ENCODE measurements at places on chromosomes 7 and 10.

- DNase-seq, result no peak
Observed at GRCh38 chr10:69738071-69738470, 63.6 kb upstream of the COL13A1 start.

GRCh38 chr10:131355881-131356280, 44.4 kb upstream of the TCERG1L start:
- DNase-seq, result no peak

GRCh38 chr7:136138991-136139390, 161.8 kb upstream of the MTPN start:
- no peak for DNase-seq

GRCh38 chr7:37251222-37251621, 197.4 kb downstream of the ELMO1 start:
- DNase-seq, result no peak

DNA sequence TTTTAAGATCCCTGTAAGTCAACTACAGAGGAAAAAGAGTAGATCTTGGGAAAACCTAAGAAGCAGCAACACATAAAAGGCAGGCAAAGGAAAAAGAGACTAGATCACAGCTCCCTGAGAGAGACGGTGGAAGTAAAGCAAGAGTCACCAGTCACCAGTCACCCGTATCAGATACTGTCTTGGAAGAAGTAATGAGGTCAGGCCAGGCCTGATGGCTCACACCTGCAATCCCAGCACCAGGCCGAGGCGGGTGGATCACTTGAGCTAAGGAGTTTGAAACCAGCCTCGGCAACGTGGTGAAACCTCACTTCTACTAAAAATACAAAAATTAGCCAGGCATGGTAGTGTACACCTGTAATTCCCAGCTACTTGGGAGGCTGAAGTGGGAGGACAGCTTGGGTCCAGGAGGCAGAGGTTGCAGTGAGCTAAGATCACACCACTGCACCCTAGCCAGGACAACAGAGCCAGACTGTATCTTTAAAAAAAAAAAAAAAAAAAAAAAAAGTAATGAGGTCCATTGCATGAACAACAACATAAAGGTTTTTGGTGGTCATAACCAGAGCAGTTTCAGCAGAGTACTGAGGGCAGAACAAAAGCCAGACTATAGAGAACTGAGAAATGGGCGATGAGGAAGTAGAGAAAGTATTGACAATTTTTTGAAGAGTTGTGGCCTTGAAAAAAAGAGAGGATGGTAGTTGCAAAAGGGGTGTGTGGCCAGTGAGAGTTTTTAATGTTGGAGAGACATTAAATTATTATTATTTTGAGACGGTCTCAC, 16.9 kb downstream of the ZNF713 start:
- DNase-seq, result no peak

GRCh38 chr7:43799605-43800004, 41.1 kb downstream of the BLVRA start:
- DNase-seq, result no peak

DNA sequence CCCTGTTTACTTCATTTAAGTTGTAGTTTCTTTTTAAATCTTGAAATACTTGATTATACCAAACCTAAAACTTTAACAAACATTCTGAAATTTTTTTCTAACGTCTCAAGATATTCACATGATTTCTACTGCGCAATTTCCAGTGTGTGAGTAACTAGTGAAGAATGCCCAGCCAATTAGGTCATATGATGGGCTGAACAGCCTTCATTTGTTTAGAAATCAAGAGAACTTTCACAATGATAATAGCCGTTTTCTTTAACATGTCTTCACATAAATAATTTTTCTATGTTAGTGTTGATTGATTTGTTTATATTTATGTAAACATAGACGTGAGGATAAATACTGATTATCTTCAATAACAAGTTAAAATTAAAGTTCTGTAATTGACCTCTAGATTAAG, 21.8 kb downstream of the STAM start:
- no peak for DNase-seq

GRCh38 chr10:15336211-15336610, 34.9 kb downstream of the FAM171A1 start:
- no peak for DNase-seq

DNA sequence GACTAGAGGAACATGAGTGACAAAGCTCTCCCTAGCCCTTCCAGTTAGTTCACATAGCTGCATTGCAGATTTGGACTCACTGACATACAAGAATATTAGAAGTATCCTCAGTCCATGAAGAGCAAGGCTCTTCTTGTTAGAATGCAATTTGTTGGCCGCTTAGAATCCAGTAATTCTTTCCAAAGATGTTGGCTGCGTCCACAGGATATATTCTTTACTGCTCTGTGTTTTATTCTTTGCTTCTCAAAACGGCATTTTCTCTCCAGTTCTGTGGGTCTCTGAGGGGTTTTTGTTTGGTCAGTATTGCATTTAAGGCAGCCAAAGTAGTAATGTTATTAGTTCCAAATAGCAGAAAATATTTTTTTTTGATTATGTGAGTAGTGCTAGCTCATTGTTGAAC, 588.6 kb downstream of the DNAJB9 start:
- DNase-seq, result no peak

DNA sequence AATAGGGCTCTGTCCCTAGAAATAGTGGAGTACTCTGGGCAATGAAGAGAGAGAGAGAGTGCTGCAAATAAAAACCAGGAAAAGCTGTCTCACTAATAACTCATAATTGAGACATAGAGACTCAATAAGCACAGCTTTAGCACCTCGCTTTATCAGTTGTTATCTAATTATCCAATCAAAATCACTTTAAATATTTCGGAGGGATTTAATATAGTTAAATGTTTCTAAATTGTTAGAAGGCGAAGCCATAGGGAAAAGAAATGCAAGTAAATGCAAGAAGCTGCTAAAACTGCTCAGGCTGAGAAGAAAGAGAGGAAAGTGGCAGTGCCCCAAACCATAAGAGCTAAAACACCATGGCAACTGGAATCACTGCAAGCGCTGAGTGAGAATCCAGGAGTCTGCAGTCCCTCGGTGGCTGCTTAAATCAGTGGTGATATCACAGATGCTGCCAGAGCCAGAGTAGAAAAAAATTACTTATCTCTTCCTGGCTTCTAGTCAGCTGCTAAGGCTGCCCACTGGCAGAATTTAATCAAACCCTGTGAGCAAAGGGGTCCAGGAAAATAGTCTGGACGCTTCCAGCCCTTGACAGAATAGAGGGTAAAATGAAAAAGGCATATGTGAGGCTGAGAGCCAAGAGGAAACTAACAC, 150.4 kb upstream of the CHRM2 start:
- DNase-seq, result no peak

DNA sequence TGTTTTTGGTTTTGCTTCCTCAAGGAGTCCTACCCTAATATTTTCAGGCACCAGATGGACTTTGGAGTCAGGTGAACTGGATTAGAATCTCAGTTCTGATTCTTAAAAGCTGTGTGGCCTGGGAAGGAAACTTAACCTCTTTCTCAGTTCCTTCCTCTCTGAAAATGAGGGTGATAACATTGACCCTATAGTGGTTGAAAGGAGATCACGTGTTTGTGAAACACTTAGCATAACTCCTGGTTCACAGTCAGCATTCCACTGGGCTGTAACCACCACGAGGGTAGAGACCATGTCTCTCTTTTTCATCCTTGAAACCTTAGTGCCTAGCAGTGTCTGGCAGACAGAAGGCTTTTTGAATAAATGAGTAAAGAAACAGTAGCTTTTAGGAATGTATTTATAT, 16.7 kb downstream of the LSMEM1 start:
- DNase-seq, result no peak

- no peak for DNase-seq
Observed at GRCh38 chr10:18797286-18797685, 138.1 kb downstream of the ARL5B start.

- no peak for DNase-seq
Observed at GRCh38 chr7:13240349-13240748, 552.9 kb downstream of the ARL4A start.

GRCh38 chr7:37505750-37506353, 57.2 kb upstream of the ELMO1 start:
- no peak for DNase-seq

DNA sequence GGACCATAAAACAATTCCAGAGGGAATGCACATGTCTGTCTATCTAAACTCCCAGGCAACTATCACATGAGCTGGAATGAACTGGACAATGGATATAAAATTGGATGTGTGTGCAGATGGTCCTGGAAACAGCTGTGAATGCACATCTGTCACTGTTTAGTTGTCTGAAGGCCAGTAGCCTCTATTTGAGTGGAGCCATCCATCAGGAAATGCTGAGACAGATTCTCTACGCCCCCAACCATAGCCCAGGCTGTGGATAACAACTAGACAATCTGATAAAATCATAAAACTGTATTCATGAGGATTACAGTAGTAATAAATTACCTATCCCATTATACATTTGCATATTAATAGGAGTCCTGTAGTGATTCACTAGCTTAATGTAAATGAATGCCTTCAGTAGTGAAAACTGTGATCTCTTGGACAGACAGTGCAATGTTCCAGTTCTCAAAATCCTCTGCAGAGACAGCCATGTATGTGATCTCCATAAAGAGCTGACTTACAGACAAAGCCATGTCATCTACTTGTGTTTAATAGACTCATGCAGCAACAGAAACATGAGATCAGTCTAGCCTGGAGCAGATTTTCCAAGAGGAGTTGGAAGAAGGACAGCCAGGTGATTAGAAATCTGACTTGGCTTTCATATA, 907.6 kb downstream of the KCNMA1 start:
- no peak for DNase-seq

DNA sequence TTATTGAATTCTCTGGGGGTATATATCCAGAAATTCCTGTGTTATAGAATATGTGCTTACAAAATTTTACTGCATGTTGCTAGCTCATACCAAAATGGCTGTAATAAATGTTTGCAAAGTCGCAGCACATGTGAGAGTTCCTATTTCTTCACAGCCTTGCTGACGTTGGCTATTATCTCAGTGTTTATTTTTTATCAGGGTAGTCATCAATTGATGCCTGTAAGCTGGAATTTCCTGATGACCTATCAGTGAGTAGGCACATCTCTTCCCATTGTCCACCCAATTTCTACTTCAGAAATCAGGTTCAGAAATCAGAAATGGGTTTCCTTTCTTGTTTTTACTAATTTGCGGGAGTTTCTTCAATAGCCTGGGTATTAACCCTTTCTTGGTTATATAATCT, 268.1 kb upstream of the FZD8 start:
- no peak for DNase-seq

- no peak for DNase-seq
Observed at GRCh38 chr7:89023877-89024276, 228.3 kb upstream of the TEX47 start.

GRCh38 chr7:20776214-20776911, 10.3 kb downstream of the SP8 start:
- no peak for DNase-seq

GRCh38 chr10:16799621-16800020, 17.6 kb downstream of the RSU1 start:
- DNase-seq, result no peak

GRCh38 chr7:45909561-45909960, 11.5 kb downstream of the IGFBP3 start:
- DNase-seq, result no peak

DNA sequence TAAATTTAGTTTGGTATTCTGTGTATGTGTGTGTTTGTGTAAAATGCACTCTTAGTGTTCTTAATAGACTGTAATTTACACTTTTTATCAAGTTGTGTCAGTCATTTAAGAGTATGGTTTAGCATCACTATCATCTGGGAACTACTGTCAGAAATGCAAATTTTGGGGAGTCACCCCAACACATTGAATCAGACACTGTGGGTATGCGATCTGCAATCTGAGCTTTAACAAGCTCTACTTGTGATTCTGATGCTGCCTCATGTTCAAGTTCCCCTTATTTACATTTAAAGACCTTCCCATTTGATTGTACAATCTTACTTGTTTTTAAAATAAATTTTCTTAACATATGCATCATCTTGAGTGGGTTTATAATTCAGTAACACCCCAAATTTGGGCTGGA, 218.1 kb upstream of the FOXP2 start:
- no peak for DNase-seq

DNA sequence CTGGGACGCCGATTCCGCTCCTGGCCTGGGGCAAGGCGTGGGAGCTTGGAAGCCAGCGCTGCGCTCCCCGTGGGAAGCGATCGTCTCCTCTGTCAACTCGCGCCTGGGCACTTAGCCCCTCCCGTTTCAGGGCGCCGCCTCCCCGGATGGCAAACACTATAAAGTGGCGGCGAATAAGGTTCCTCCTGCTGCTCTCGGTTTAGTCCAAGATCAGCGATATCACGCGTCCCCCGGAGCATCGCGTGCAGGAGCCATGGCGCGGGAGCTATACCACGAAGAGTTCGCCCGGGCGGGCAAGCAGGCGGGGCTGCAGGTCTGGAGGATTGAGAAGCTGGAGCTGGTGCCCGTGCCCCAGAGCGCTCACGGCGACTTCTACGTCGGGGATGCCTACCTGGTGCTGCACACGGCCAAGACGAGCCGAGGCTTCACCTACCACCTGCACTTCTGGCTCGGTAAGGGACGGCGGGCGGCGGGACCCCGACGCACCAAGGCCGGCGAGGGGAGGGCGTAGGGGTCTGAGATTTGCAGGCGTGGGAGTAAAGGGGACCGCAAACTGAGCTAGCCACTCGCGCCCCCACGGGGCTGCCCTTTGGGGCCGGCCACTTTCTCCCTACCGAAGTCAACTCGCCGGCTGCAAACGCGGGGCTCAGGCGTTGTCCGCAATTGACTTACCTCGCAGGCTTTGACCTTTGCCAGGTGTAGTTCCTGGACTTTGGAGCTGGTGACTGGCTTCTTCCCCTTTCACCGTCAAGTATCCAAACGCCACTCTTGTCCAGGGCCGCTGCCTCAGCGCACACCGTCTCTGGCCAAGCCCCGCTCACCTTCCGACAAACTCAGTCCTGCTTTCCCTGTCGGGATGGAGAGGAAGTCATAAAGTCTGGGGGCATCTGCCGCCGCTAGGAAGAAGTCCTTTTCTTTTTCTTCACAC, at the start of gene SCIN:
TSS of gene SCIN (plus strand) at position 187 of the 928 bp plus-strand sequence. CDS start at position 254, 67 bp downstream.
- DNase-seq, result no peak

DNA sequence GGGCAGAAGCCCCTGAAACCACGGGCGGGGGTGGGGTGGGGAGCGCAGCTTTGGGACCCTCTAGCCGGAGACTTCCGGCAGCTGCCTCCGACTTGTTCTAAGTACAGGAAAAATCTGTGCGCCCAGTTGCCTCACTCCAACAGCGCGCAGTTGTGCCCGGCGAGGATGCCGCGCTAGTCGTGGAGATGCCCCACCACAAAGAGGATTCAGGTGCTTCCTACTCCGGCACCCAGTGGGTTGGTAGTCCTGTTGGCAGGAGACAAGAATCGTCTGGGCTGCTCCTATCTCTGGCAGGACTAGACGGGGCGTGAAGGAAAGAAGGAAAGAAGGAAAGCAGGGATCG, 465 bp upstream of the NPY start:
- no peak for DNase-seq

GRCh38 chr10:125359401-125359800, 199.0 kb upstream of the CTBP2 start:
- DNase-seq, result no peak

- DNase-seq, result no peak
Observed at GRCh38 chr7:68121655-68122054, 1125.0 kb downstream of the TYW1 start.

DNA sequence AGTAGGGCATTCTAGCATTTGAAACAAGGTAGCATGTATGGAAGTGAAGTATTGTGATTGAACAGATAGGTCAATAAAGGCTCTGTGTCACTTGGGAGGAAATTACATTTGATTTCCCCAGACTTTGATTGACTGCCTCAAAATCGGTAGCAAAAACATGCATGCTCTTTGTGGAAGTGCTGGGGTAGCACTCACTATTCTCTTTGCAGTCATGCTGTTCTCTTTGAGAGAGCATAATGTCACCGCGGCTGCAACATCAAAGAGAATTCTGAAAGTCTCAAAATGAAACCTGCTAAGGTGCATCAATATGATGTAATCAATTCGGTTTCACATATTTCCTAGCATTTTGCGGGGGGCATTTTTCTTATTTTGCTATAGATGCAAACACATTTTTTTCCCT, 64.2 kb downstream of the ARMC3 start:
- DNase-seq, result no peak
